ENCODE measurements at places on chromosomes 2 and 18. TPM values are rescaled to one million over a fixed set of nuclear protein-coding genes. Genes with fewer than 3 reads are reported as not detected.

Gene MYCN
- total RNA-seq: 2.6 TPM

DNA sequence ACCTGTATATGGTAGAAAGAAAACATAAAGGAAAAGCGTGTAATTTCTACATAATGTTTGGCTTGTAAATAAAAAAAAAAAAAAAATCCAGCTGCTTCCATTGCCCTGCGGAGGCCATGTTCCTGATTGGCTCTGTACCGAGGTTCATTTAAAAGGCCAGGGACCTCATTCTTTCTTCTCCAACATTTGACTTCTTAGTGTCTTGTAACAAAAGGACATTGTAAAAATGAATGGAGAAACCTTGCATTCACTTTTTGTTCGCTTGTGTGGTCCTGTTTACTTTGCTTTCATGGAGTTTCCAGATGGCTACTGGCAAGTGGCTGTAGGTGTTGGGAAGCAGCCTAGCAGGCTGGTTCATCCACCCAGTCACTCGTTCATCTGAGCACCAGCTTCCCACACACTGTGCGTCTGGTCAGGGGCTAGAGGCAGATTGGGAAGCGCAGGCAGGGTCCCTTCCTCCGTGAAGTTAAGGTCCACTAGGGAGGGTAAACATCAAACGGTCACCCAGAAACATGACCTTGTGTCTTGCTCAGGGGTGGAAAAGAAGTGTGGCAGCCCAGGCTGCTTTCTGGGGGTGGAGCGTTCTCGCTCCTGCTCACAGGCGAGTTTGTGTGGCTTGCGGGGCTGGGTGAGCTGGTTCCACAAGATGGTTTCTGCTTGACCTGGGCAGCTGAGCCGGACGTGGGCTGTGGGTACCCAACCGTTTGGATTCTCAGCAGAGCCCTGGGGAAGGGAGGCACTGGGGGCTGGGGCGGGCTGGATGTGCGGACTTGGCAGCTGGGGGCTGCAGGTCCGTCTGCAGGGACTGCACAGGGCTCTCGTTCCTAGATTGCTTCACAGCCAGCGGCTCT, 260.7 kb downstream of the AGAP1 start:
- H3K27me3 ChIP-seq: no peaks in the 10 kb centered on the region
- no peak overlapping the region for H3K4me3 ChIP-seq
- DNase-seq: no peak
- no peaks in the 10 kb centered on the region for H3K36me3 ChIP-seq

- peaks cover 4% of the 10 kb centered on the region for H3K4me1 ChIP-seq
- no peaks in the 10 kb centered on the region for H3K36me3 ChIP-seq
- no peaks in the 10 kb centered on the region for H3K27me3 ChIP-seq
- H3K4me3 ChIP-seq: no peak overlapping the region
- peak overlapping the region; percentile 66 for H3K27ac ChIP-seq
- DNase-seq: peak; percentile 66
Observed at GRCh38 chr2:195543902-195544894, 112.8 kb upstream of the SLC39A10 start.

DNA sequence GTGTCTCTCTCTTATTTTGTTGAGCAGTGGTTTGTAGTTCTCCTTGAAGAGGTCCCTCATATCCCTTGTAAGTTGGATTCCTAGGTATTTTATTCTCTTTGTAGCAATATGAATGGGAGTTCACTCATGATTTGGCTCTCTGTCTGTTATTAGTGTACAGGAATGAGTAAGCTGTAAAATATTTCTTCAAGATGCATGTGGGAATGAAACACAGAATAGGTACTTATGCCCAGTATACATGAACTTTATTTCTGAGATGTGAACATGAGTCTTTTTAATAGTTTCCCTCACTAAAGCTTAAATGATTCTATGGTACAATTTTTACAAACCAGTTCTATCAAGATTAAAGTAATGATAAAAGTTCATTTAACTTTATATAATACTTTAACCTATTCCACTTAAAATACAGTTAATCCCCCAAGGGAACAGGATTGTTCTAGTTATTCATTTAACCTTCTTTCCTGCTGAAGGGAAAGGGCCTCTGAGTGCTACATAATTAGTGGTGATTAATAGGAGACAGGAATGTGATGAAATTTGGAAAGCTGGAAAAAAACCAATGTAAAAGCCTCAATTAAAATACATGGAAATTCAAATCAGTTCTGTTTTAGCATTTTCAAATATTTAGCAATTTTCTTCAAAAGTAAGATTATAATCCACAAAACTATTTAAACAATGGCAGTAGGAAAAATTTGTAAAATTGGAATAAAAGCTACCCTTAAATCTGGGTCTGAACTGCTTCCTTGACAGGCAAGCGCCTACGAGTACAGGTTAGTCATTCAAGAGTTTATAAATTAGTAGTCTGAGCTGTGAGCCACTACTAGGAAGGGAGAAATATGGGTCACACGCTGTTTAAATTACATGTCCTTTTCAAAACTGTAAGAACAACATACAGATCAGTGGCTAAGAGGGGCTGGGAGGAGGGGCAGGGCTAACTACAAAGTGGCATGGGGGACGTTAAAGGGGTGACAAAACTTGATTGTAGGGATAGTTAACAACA, 28.9 kb downstream of the SPIRE1 start:
- DNase-seq: peak; percentile 80
- peaks cover 16% of the 10 kb centered on the region for H3K4me1 ChIP-seq
- no peaks in the 10 kb centered on the region for H3K27me3 ChIP-seq
- H3K36me3 ChIP-seq: no peaks in the 10 kb centered on the region
- H3K4me3 ChIP-seq: no peak overlapping the region

DNA sequence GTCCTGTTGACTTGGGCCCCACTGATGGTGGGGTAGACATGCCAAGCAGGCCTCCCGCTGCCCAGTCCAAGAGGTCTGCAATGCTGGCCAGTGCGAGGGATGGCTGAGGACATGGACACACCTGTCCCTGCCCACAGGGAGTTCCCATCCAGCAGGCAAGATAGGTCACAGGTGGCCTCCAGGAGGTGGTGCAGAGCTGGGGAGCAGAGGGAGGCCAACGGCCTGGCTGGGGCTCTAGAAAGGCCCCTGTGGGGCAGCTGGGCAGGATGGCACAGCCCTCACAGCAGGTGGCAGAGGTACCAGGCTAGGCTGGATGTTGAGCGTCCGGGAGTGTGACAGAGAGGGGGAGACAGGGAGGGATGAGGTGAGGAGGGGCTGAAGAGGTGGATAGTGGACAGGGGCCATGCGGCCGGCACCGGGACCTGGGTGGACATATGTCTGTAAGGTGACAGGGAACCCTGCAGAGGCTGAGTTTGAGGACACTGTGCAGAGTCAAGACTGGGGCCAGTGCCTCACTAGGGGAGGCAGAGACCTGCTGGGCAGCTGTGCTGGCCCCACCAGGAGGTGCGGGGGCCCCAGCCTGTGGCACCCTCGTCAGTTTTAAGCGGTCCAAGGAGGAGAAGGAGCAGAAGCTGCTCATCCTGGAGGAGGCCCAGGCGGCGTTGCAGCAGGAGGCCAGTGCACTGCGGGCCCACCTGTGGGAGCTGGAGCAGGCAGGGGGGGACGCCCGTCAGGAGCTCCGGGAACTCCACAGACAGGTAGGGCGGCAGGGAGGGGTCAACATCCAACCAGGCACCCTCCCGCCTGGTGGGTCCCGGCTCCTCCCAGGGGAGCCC, 34.3 kb upstream of the SNED1 start:
- no peaks in the 10 kb centered on the region for H3K36me3 ChIP-seq
- no peak overlapping the region for H3K4me3 ChIP-seq
- DNase-seq: no peak
- H3K27ac ChIP-seq: no peak overlapping the region
- no peaks in the 10 kb centered on the region for H3K4me1 ChIP-seq
